Esophagus muscularis mucosa (tissue), 4 donors: ENCODE measurements at places on chromosomes 6 and 20. TPM values are rescaled to one million over a fixed set of nuclear protein-coding genes. Genes with fewer than 3 reads are reported as not detected.
A peak's percentile ranks its signal among the peaks of the same experiment; 100 is the strongest.

Gene XKR7
- not detected for total RNA-seq

DNA sequence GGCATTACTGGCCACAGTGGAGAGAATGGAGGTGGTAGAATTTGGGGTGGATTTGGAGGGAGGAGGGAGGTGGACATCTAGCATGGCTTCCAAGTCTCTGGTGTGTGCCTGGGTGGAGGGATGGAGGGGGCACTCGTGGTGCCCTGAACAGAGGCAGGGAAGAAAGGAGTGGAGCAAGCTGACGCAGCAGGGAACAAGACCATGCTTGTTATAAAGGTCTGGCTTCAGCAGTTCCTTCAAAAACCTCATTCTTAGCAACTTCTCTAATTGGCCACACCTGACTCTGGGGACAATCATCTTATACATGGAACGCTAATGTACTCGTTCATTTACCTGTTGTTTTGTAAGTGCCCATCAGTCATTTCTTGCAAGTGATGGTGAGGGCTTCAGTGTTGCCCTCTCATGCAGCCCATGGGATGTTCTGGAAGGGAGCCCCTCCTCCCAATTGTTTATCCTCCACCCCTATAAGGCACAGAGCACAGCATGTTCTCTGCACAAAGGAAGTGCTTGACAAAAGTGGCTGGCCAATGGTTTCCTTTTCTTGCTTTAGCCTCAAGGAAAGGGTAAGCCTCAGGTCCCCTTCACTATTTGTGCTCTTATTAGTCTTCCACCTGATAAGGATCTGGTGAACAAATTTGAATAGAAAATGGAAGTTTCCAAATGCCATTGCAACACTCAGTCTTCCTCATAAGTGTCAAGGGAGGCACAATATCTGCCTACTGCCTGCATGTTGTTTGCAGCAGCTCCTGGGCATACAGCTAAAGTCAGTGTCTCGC is 39.3 kb downstream of the GFOD1 start:
- DNase-seq, result no peak

- DNase-seq, result no peak
Observed at GRCh38 chr6:133423242-133423641, 182.1 kb downstream of the EYA4 start.

Gene NSFL1C
- 44.4 TPM for total RNA-seq

Gene SIRPA
- 29.0 TPM for total RNA-seq

DNA sequence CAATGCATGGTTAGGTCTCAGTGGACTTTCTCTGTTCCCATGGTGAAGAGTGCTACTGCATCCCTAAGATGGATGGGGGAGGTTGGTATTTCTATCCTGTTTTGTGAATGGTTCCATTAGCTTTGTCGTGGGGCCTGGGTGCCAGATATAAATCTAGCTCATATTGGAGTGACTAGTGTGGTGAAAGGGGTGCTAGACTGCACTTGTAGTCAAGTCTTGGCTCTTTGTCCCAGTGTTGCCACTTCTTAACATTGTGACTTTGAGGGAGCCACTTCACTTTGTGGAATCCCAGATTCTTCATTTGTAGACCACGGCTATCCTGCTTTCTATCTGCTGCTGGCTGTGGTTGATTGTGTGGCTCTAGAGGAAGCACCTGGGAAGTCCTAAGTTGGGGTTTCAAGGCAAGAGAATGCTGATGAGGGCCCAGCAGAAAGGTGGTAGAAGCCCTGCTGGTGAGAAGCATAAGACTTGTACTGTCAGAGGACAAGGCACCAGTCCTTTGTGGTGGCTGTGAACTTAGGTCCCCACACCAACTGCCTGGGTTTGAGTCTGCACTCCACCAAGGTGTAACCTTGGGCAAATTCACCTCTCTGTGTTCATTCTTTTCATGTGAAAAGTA is 44.1 kb downstream of the VAPB start:
- DNase-seq, result no peak

DNA sequence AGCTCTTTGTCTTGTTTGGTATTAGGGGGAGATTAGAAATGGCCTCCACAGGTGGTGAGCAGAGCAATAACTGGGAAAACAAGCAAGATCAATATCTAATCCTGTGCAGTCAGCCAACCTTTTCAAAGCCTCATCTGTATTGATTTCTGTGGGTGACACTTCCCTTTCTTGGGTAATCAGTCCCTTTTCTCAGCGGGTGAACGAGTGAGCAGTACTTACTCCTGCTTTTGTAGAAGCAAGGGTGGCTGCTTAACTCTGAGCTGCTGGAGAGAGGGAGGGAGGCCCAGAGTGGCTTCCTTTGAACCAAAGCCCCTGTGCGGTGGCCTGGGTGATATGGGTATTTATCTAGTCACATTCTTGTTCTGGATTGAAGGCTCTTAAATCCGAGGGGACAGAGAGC is 254.8 kb upstream of the CHD6 start:
- peak; percentile 86 for DNase-seq
